ENCODE measurements at places on chromosomes 5 and 9.

GRCh38 chr9:19385786-19386501, 5.9 kb upstream of the RPS6 start:
- no peak for DNase-seq

DNA sequence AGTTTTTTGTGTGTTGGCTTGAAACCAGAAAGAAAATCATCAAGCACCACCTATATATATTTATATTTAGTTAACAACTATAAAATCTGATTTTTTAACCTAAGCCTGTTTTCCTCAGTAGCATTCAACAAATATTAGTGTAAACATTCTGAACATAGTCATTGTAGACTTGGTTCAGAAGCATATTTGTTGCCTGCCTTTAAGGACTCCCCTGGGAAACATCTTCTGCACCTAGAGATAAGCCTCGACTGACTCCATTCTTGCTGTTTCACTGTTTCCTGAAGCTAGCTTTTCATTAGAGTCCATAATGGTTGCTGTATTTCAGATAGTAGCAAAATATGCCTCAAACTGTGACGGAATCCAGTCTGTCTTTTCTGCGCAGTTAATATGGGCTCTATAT, 123.5 kb downstream of the TRIO start:
- DNase-seq = no peak

- no peak for DNase-seq
Measured at GRCh38 chr9:137355761-137356365, 53.8 kb upstream of the NRARP start.

- DNase-seq = no peak
Measured at GRCh38 chr5:31182136-31182535, 11.3 kb upstream of the CDH6 start.

- peak; percentile 52 for DNase-seq
Measured at GRCh38 chr9:20884985-20885593, 146.4 kb downstream of the HACD4 start.

- peak; percentile 73 for DNase-seq
Measured at GRCh38 chr5:126965061-126965475, 65.3 kb downstream of the MARCHF3 start.

- DNase-seq = no peak
Measured at GRCh38 chr9:79143211-79143610, 428.6 kb upstream of the TLE4 start.

DNA sequence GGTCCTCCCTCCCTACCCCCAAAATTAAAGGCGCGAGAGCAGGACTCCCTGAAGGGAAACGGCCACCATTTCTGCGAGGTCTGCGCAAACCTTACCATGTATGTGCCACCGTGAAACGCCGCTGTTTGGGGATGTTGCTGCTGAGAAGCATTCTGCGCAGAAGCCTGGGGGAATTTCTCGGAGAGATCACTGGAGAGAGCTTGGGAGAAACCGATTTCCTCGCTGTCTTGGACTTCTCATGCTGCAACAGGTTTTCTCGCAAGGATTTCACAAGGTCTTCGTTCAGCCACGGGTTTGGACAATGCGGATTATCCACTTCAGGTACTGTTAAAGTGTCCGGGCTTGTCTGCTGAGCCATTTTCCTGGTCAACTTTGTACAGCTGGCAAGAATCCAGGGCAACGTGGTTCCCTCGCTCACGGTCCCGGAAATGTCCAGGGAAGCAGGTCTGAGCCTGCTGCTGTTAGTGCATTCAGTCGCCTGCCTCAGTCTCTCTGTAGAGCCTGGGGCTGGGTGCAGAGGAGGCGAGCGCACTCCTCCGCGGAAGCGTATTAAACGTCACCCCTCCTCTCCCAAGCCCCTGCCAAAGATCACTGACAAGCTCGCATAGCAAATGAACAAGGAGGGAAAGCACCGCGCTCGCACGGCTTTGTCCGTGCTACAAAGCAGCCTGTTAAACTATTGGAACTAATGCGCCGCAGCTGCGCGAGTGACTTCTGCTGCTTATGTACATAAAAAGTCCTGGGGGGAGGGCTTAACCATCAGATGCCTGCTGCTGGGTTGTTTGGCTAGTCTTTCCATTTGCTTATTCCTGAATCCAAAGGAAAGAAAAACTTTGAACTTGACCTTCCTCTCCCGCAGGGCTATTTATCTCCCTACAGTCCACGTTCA, 125.1 kb downstream of the PDE4D start:
- DNase-seq = peak; percentile 91

- DNase-seq = peak; percentile 43
Measured at GRCh38 chr5:93886917-93887361, 145.5 kb upstream of the POU5F2 start.

DNA sequence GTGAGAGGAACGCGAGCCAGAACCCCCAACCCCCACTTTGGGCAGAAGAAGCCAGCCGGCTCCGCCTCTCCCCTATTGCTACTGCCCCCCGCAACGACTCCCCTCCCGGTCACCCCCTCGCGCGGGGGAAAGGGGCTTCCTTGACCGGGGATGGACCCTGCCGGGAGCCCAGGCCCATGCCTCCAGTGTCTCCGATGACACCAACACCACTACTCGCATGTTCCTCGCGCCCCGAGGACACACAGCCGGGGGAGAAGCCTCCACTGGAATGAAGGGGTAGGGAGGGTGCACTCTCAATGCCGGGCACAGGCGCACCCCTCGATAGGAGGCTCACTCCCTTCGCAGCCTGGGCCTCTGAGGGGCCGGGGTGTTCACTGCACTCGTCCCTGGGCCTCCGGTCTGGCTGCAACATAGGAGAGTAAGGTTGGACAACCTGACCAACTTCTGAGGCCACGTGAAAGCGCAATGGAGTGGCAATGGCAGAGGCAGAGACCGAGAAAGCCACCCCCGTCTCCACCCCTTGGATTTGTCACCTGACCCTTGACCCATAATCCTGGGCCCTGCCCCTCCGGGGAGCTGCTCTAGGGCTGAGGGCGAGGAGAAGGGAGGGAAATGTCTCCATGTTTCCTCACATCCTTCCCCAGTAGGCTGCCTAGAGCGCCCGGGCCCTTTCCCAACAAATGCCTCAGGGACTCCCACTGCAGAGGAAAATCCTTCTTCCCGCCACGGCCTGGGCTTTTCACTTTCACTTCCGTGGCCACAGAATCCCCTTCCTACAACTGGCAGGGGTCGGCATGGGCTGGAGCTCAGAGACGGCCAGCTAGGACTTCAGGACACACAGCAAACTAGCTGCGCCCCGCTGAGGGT, 1.1 kb upstream of the CNTFR start:
- DNase-seq = peak; percentile 39

DNA sequence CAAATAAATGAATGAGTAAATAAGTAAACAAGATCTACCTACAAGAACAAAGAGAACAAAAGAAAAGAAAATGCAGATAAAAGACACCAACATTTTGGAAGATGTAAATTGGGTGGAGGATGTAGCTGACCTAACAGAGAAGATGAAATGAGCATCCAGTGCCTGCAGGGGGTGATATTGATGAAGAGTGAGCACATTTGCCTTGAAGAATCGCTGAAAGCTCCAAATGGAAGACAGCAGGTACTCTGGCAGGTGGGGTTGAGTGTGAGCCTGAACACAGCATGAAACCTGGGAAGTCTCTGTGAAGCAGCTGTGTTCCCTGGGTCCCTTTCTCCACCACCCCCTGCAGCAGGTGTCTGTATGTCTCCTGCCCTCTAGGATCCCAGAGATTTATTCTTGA, 125.6 kb downstream of the NXNL2 start:
- peak; percentile 51 for DNase-seq

- DNase-seq = no peak
Measured at GRCh38 chr5:151912360-151912759, 12.3 kb downstream of the GLRA1 start.

GRCh38 chr5:103498211-103498610, 64.4 kb downstream of the NUDT12 start:
- no peak for DNase-seq

GRCh38 chr5:134086943-134087305, 27.6 kb upstream of the TCF7 start:
- DNase-seq = no peak

- no peak for DNase-seq
Measured at GRCh38 chr5:33182986-33183385, 257.8 kb upstream of the TARS1 start.

GRCh38 chr5:20359377-20359776, 371.4 kb upstream of the CDH18 start:
- DNase-seq = no peak

- no peak for DNase-seq
Measured at GRCh38 chr9:95027914-95028852, 289.3 kb downstream of the FANCC start.

GRCh38 chr9:19999491-20000057, 210.7 kb upstream of the SLC24A2 start:
- peak; percentile 79 for DNase-seq

DNA sequence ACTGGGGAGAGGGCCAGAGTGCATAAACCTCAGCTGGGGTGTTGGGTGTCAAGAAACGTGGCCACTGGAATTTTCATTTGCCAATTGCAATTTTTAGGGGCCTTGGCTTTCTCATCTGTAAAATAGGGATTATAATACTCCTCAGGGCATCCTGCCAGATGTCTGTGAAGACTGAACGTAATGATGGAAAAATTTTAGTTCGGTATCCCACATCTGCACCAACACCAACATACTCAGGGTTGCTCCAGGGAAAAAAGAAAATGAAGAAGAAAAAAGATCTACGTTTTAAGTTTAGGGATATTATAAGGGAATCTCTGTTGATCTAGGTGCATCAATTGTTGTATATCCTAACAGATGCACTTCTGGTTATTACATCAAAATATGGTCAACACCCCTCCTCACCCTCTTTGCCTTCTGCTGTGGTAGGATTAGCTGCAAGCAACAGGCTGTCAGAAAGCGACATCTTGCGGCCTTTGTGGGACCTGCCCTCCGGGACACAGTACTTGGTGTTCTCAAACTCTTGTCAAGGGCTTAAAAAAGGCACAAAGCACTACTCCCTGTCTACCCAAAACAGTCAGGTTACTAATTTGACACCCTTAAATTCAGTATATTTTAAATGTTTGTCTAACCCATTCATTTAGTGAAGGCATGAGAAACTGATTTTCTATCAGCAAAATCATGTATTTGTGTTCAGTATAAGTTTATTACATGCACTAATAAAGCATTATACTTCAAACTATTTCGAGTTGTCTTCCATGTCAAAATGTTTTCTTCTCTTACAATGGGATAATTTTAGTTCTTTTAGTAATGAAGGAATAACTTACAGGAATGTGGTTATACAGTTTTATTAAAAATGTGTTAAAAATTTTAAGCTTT, 8.3 kb upstream of the TBC1D2 start:
- DNase-seq = peak; percentile 80

- no peak for DNase-seq
Measured at GRCh38 chr5:158313733-158314464, 455.0 kb upstream of the CLINT1 start.

DNA sequence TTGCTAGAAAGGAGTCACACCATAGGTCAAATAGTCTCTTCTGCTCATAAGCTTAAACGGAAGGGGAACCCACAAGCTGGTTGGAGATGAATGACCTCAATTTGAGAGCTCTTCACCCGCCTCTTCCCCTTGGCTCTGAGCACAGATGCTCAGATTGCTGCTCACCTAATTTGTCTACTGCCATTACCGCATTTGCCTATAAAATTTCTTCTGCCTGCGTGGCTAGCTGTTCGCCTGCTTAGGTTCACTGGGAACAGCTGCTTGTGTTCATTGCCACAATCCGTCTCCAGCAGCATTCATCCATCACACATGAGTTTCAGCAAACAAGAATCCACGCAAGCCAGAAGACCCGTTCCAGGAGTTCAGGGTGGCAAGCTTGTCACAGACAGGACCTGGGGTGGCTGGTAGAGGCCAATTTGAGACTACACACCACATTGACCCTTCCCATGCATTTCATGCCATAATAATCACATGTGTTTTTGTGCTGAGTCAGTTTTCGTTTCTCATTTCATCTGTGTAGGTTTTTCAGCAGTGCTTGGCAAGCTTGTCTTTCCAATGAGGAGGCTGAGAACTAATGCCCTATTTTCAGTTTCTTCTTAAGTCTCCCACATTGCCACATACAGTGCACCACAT, 50.2 kb upstream of the DNAH5 start:
- no peak for DNase-seq

- no peak for DNase-seq
Measured at GRCh38 chr5:92588876-92589275, 992.1 kb downstream of the NR2F1-AS1 start.

DNA sequence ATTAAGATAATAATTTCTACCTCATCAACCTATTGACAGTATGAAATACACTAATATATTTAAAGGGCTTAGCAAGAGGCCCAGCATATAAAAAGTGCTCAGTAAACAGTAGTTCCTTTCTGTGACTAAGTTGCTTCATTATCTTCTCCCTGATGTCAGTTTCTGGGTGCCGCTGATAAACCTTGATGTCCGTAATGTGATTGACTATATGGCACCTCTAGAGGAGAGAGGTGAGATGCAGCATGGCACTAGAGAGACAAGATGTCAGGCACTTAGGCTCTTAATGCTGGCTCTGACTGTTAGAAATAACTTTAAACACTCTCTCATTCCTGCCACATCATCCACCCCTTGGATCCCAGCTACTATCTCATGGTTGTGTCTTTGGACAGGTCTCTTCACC, 455.9 kb upstream of the KLF4 start:
- no peak for DNase-seq

DNA sequence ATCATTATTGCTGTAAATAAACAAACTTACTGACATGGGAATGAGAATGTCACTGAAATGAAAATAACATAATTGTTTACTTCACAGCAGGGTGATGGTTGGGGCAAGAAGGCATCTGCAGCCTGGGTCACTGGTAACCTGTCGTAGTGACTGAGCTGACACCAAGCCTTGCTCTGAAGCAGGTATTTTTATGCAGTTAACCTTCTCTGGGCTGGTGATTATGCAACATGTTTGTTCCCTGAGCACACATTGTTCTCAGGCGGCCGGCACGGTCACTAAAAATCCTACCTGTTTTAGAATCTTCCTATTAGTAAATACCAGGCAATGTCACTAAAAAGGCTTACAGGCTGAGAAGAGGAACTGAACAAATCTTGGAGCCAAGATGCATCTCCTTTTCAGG, 157.7 kb upstream of the NR3C1 start:
- DNase-seq = no peak

DNA sequence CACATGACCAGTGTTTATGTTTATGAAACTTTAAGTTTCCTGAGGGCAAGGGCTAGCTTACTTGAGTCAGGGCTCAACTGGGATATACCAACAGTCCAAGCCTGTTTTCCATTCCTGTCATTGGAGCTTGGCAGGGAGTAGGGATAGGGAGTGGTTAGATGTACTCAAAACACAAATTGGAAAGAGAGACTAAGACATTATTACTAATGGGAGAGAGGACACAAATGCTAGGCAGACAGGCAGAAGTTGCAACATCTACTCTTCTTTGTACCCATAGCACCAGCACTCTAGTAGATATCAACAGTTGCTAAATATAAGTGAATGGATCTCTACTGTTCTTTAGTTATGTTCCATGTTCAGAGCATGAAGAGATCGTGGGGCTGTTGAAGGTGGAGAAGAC, 62.8 kb downstream of the NPR3 start:
- DNase-seq = no peak

- DNase-seq = no peak
Measured at GRCh38 chr9:86351880-86352279, 2.3 kb downstream of the TUT7 start.

DNA sequence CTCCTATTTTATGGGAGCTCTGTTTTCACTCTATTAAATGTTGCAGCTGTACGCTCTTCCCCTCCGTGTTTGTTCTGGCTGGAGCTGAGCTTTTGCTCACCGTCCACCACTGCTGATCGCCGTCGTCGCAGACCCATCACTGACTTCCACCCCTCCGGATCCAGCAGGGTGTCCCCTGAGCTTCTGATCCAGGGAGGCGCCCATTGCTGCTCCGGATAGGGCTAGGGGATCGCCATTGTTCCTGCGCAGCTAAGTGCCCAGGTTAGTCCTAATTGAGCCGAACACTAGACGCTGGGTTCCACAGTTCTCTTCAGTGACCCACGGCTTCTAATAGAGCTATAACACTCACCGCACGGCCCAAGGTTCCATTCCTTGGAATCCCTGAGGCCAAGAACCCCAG, 96.2 kb upstream of the PRDM9 start:
- no peak for DNase-seq

Data from mesenchymal stem cell (in vitro differentiated cells and primary cell).